Stimulated activated CD4-positive, alpha-beta T cell treated with anti-CD3 and anti-CD28 coated beads, TNF-alpha, amount 100 ng/mL, for 4 hours (primary cell): ENCODE measurements at places on chromosomes 5 and 9.

DNA sequence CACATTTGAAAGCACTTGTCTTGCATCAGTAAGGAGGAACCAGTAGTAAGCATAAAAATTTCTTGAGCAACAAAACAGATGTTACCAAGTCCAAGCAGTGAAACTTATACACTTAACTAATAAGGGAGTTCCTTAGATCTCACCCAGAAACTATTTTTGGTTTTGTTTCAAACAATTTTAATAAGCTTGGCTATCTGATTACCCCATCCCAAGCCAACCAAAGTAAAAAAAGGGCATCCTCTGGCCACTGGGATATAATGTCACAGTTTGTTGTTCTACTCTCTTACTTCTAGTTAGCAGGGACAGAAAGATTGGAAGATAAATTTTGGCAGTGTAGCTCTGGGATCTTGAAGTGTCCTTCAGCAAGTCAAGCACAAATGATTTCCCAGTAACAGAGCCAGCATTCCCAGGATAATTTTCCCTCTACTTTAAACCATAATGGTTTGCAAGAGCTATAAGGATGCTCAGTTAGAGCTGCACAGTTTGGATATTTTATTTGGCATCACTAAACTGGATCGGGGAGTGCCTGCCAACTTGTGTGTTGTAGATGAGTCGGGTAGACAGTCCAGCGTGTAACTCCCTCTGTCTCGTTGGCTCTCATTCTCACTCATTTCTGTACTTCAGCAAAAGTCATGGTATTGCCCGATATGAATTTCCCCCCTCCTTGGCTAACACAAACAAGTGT lies 161.9 kb upstream of the HMHB1 start:
- DNase-seq, result no peak

DNA sequence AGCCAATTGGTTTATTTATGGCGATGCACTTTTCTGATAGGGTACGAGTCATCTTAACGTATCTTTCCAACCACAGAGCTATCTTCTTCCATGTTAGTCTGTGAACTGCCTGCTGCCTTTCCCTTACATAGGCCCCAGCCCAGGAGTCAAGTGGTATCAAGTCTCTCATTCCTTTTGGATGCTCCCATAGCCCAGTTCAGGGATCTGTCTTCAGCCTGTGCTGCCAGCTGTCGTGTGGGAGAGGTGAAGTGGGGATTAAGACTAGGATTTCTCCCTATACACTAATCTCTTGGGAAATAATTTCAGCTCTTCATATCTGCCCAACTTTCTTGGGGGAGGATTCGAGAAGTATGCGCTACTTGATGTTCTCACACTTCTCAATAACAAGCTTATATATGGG lies 475.7 kb downstream of the EBF1 start:
- DNase-seq, result no peak

DNA sequence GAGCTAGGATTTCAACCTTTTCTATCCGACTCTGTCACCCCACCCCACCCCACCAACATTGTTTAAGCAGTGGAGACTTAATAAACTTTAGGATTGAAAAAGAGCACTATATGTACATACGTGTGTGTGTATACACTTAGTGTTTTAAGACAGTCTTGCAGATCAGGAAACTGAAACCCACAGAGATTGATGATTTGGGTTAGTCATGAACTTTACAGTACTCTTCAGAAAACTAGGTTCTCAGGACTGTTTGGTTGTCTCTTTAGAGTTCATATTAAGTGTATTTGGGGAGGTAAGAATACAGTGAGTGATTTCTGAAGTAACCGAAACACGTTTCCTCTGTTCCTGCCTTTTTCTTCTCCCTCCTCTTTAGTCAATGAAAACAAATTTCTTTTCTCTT lies 1043.1 kb downstream of the TLE1 start:
- no peak for DNase-seq

- DNase-seq, result no peak
These were observed 7.0 kb upstream of the SIL1 start for GRCh38 chr5:139205124-139205523.

GRCh38 chr5:111942201-111942600 lies 185.2 kb upstream of the NREP start:
- DNase-seq, result no peak

GRCh38 chr5:25405850-25406249 lies 761.1 kb upstream of the CDH10 start:
- DNase-seq, result no peak

GRCh38 chr9:93486268-93486667 lies 32.9 kb upstream of the FAM120AOS start:
- DNase-seq, result no peak
